ENCODE measurements at places on chromosomes 2 and 18. TPM values are rescaled to one million over a fixed set of nuclear protein-coding genes. Genes with fewer than 3 reads are reported as not detected.

LIMS4 gene
- total RNA-seq = 4.5 TPM

DNA sequence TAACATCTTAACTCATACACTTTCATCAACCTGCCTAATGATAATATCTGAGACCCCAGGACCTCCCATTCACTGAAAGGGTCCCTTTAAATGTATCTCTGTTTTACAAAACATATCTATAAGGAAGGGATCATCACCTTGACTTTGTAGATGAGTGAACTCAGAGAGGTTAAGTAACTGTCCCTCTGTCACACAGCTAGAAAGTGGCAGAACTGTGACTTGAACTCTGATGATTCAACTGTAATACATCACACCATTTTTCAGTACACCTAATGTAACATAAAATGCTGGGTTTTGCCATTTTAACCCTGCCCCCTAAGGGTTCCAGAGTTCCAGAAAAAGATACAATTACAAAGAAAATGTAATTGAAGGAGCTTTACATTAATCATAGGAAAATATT lies 234.6 kb downstream of the ZEB2 start:
- DNase-seq = no peak

DNA sequence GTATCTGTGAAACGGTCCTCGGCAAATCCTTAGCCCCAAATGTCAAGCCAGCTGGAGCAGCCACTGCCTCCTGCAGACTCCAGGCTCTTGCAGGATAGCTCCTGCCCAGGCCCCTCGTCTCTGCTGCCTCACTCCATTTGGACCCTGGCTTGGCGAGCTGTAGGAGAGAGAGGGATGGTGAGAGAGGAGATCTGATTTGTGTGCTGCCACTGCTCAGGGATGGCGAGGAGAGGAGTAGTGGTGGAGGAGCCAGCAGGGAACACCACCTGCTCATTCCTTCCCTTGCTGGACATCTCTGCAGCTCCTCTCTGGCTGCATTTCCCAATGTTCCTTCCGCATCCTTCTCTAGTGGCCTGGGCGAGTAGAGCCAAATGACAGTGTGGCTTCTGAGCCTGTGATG lies 109.1 kb upstream of the NCK2 start:
- DNase-seq = no peak

DNA sequence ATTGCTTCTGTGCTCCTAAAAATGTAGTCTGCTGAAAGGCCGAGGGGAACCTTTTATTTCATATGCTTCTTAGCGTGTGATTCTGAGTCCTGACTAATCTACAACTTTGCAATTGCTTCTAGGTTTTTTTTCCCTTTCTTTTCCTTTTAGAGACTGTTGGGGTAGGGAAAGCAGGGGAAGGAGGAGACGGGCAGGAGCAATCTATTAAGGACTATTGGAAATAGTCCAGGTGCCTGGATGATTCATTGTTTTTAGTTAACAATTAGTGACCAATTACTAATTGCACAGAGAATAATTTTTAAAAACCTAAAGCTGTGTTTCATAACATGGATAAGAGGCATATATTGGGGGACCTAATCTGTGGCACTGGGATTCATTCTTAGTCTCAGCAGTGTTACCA lies 49.4 kb upstream of the STON1 start:
- DNase-seq = no peak

STAT4 gene
- 0.26 TPM for total RNA-seq

MOGAT1 gene
- not detected for total RNA-seq

Measured in psoas muscle (tissue), 8 donors.